Amygdala (tissue), 56 donors: ENCODE measurements at places on chromosomes 4 and X.

GRCh38 chr4:118718511-118719170 is 33.4 kb downstream of the METTL14 start:
- no peak for DNase-seq

DNA sequence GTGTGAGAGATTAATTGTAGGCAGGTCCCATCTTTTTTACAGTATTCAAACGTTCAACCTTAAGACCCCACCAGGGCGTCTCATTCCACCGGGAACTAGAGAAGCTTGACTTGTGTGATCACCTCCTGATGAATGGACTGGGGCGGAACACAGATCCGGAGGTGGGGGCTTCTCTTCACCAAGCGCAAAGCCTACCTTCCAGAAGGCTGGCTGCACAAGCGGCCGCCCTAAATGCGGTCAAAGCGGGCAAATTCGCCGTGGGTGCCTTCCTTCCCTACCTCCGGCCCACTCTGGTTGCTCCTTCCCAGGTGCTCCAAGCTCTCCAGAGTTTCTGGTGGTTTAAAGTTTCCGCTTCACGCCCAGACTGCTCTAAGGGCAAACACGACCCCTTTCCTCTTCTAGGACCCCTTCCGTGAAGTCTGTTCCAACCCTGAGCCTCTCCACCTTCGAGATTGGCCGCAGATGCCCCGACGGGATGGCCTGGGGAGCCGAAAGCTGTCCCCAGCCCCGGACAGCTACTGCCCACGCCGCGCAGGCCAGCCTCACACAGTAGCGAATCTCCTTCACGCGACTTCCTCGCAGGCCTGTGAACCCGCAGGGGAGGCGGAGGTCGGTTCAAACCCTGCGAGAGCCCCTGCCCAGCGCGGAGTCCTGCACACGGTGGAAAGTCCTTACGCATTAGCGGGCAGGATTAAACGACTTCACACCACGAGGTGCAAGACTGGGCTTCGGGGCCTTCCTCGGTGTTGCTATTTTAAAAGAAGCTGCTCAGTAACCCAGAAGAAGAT is 1.6 kb upstream of the WWC2 start:
- no peak for DNase-seq

GRCh38 chr4:176207839-176208238 is 12.5 kb upstream of the SPATA4 start:
- DNase-seq: no peak

DNA sequence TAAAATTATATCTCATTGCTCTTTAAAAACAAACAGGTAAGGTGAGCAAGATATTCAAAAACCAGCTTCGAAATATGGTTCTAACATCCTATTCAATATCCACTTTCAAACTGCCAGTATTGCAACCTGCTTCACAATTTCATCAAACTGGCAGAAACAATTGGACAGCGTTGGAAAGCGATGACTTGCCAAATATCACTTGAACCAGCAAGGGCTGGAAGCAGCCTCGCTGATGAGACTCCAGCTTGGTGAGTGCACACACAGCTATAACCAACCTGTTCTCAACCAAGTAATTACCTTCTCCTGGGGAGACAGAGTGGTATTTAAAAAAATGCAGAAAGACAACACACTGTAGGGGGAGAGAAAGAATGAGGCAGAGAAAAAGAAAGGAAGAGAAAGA is 155.8 kb upstream of the RAI2 start:
- DNase-seq: no peak

DNA sequence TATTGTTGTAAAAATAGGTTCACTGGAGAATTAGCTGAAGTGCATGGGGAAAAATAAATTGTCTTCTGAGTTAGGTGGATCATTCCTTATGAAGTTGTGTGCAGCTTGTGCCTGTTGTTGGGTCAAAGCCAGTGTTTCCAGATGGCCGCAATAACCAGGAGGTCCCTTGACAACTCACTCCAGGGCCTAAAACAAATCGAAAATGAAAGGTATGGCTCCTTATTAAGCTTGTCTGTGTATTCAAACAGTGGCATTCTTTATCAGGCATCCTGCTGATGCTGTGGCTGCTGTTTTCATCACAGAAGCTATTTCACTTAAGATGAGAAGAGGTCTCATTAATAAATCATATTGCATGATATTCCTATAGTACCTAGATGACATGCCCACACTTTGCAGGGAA is 80.2 kb downstream of the GRIA2 start:
- DNase-seq: no peak

- DNase-seq: no peak
Observed at GRCh38 chrX:13283950-13284546, 35.8 kb downstream of the ATXN3L start.

DNA sequence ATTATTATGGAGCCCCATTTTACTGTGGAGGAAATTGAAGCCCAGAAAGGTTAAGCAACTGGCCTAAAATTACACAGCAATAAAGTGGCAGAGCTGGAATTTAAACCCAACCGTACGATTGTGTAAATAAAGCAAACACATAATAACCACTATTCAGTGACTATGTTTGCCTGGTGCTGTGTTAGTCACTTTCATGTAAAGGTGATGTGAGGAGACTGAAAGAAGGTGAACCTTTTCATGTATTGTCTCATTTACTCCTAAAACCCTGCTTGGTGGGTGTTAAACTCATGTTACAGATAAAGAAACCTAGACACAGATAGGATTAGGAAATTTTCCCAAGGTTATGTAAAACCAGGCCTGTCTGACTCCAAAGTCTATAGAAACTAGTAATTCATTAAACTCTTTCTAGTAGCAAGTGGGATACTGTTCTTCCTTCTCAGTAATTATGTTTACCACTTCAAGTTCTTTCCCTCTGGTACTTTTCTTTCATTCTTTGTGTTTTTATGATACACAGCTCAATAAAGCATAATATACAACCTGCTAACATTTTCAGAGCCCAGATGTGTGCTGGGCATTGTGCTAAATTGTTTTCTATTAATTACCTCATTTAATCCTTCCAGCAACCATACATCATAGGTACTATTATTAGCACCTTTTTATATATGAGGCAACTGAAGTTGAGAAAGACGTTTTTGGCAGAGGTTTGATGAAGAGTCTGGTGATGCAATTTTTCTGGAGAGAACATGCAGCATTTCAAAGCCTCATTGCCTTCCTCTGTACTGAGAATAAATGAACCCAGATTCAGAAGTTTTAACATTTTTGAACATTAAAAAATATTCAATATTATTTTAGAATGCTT is 202.7 kb downstream of the SPRY1 start:
- no peak for DNase-seq

DNA sequence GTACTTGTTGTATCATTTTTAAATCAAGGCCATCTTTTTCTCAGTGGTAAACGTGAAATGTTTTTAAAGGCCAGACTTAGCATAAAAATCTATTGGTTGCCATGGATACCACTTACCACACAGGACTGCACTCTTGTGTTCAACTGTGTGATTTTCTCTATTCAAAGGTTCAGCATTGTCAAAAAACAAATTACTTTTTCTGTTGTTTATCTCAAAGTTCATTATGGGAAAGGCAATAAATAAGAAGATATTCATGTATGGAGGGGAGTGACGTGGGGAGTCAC is 231.0 kb upstream of the GATB start:
- DNase-seq: no peak

DNA sequence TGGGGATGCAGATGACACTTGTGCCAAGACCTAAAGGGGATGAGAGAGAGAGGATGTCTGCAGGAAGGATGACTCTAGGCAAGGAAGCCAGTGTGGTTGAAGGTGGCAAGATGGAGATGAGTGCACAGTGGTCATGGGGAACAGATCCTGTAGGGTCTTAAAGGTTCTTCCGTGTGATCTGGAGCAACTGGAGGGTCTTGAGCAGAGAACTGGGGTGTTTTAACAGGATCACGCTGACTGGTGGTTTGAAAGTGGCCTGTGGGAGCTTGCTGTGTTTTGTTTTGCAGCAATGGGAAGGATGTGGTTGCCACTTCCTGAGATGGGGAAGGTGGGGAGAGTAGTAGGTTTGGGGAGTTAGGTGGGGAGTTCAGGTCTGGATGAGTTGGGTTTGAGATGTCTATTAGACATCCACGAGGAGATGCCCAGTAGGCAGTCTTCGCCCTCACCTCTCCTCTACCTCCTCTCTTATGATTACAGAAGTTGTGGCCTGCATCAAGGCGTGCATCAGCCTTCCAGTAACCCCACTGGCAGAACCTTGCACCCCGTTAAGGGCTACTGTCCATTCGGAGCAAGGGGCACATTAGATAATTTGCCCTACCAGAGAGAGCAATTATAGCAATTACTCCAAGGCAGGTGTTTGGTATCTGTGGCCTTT is 1.4 kb upstream of the STBD1 start:
- no peak for DNase-seq

- no peak for DNase-seq
Observed at GRCh38 chr4:133588306-133588705, 439.2 kb downstream of the PCDH10 start.

GRCh38 chr4:8765631-8766590 is 105.7 kb downstream of the HMX1 start:
- no peak for DNase-seq
